Type B pancreatic cell (in vitro differentiated cells): ENCODE measurements at places on chromosomes 6 and 20. TPM values are rescaled to one million over a fixed set of nuclear protein-coding genes. Genes with fewer than 3 reads are reported as not detected.

DNA sequence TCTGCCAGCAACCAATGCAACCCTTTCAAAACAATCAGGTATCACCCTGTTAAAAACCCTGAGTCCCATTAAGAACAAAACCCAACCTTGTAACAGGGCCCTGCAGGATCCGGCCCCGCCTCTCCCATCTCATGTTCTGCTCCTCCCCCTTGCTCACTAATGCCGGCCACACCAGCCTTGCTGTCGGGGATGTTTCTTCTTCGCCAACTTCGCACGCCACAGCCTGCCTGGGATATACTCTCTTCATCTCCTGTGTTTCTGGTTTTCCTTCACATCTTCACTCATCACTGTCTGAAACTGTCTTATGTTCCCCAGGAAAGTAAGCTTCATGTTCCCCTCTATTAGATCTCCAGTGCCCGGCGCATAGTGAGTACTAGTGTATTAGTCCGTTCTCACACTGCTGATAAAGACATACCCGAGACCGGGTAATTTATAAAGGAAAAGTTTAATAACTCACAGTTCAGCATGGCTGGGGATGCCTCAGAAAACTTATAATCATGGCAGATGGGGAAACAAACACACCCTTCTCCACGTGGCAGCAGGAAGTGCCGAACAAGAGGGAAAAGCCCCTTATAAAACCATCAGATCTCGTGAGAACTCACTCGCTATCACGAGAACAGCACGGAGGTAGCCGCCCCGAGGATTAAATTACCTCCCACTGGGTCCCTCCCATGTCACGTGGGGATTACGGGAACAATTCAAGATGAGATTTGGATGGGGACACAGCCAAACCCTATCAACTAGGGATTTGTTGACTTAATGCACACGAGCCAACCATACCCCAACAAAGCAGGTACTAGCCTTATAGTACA is 5.1 kb downstream of the TP53RK start:
- H3K27ac ChIP-seq = peak overlapping the region; percentile 86
- peak; percentile 74 for DNase-seq
- H3K4me1 ChIP-seq = peaks cover 33% of the 10 kb centered on the region

- DNase-seq = no peak
- H3K4me3 ChIP-seq = no peak overlapping the region
- H3K27ac ChIP-seq = peak overlapping the region; percentile 72
Observed at GRCh38 chr6:85362652-85363310, 87.1 kb upstream of the NT5E start.

GRCh38 chr6:159249752-159250151 is 80.6 kb downstream of the FNDC1 start:
- no peaks in the 10 kb centered on the region for H3K36me3 ChIP-seq
- peaks cover 13% of the 10 kb centered on the region for H3K27me3 ChIP-seq
- H3K4me3 ChIP-seq = no peak overlapping the region
- no peak for DNase-seq
- H3K4me1 ChIP-seq = peaks cover 5% of the 10 kb centered on the region

DNA sequence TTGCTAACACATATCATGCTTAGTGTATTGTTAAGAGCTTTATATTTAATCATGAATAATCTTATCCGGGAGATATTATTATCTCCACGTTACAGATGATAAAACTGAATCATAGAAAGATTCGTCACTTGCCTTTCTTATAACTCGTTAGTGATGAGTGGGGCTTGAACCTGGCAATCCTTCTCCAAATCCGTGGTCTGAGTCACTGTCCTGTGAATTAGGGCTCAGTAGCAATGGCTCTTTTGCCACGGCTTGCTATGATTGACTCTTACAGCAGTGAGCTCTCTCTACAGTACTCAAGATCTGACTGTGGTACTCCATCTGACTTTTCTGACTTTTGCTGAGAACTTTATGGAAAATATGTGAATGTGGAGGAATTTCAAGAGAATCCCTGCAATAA is 246.9 kb downstream of the PACRG start:
- H3K27ac ChIP-seq = no peak overlapping the region
- H3K27me3 ChIP-seq = no peaks in the 10 kb centered on the region
- no peak overlapping the region for H3K4me3 ChIP-seq
- peaks cover 9% of the 10 kb centered on the region for H3K4me1 ChIP-seq

GRCh38 chr6:24140591-24140990 is 14.6 kb downstream of the NRSN1 start:
- H3K27ac ChIP-seq = no peak overlapping the region
- no peaks in the 10 kb centered on the region for H3K4me1 ChIP-seq
- no peak overlapping the region for H3K4me3 ChIP-seq

DNA sequence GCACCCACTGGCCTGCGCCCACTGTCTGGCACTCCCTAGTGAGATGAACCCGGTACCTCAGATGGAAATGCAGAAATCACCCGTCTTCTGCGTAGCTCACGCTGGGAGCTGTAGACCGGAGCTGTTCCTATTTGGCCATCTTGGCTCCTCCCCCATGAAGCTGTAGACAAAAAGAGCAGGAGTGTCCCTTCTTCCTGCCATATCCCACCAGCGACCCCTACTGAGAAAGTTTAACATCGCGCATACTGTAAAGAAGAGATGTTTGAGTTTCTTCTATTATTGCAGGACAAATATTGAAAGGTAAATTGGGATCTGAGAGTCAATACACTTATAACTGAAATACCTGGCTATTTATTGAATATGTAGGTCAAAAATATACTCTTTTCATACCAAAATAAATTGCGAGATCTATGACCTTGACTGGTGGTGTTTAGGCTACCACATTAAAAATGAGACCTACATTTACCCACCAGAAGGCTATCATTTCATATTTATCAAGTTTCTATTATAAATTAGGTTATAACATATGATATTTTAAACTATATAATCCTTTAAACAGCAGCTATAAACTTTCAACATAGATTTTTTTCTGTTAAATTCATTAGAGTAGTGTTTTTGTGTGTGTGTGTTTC is 586.3 kb downstream of the HTR1B start:
- DNase-seq = no peak
- H3K4me3 ChIP-seq = peak overlapping the region; percentile 92
- H3K4me1 ChIP-seq = no peaks in the 10 kb centered on the region
- H3K36me3 ChIP-seq = peaks cover 7% of the 10 kb centered on the region
- H3K27me3 ChIP-seq = no peaks in the 10 kb centered on the region

GRCh38 chr6:26155061-26155930 is 68.1 kb downstream of the HFE start:
- H3K36me3 ChIP-seq = no peaks in the 10 kb centered on the region
- no peak for DNase-seq
- peaks cover 17% of the 10 kb centered on the region for H3K4me1 ChIP-seq
- H3K4me3 ChIP-seq = peak overlapping the region; percentile 97
- H3K27me3 ChIP-seq = peaks cover 10% of the 10 kb centered on the region

DNA sequence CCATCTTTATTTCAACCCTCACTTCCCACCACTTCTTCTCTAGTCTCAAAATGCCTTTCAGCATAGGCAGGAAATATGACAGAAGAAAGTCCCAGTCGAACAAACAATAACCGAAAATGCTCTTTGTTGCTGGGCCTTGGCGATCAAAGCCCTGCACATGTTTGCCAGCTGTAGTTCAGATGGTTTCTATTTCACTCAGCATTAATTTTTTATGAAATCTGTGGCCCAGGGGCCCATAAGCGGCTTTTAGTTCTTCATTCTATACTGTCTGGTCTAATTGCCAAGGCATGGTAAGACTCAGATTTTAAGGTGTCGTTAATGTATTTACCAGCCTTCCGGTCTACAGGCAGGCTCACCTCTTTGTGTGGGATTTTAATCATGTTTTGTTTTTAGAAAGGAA is 10.9 kb upstream of the F13A1 start:
- H3K36me3 ChIP-seq = no peaks in the 10 kb centered on the region
- no peak for DNase-seq
- H3K4me1 ChIP-seq = peaks cover 8% of the 10 kb centered on the region
- no peak overlapping the region for H3K4me3 ChIP-seq
- peaks cover 12% of the 10 kb centered on the region for H3K27me3 ChIP-seq
- H3K27ac ChIP-seq = no peak overlapping the region

- no peak overlapping the region for H3K4me3 ChIP-seq
- peaks cover 5% of the 10 kb centered on the region for H3K4me1 ChIP-seq
Observed at GRCh38 chr20:43893930-43894329, 20.7 kb upstream of the TOX2 start.

- no peak overlapping the region for H3K4me3 ChIP-seq
- no peak for DNase-seq
- H3K27me3 ChIP-seq = no peaks in the 10 kb centered on the region
Observed at GRCh38 chr6:9878535-9878934, 536.3 kb downstream of the TFAP2A start.

DNA sequence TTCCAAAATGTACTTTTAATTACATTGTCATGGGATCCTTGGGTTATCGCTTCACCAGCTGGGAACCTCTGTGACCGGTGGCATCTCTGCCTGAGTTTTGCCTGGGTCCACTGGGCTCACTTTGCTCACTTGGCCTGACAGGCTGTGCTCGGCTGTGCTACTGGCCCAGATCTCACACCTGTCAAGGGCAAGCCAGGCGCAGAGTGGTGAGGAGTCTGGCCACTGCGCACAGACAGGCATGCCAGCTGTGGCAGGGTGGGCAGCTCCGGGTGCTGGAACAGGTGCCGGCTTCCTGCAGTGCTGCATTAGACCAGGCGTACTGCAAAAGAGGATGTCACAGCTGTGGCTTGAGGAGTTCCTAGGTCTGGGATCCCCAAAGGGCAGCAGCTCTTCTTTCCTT is 489.8 kb downstream of the TENT5A start:
- H3K4me1 ChIP-seq = no peaks in the 10 kb centered on the region
- no peaks in the 10 kb centered on the region for H3K36me3 ChIP-seq
- no peak for DNase-seq
- peaks cover 3% of the 10 kb centered on the region for H3K27me3 ChIP-seq
- H3K27ac ChIP-seq = no peak overlapping the region
- H3K4me3 ChIP-seq = no peak overlapping the region

The C6orf118 gene
- total RNA-seq = 0.50 and 6.1 TPM in 2 replicates

The GPX5 gene
- total RNA-seq = not detected in 2 replicates

The BIRC7 gene
- 1.2 TPM in 1 of 2 replicates, not detected in the other for total RNA-seq

The FNDC1 gene
- 0.14 and 1.7 TPM in 2 replicates for total RNA-seq

The CGA gene
- total RNA-seq = 0.43 and 30.3 TPM in 2 replicates

The PPP1R3D gene
- 6.4 and 7.6 TPM in 2 replicates for total RNA-seq
